Thoracic aorta (tissue), 2 donors: ENCODE measurements at places on chromosomes 7 and 10.

GRCh38 chr7:50960621-50961310 lies 178.1 kb upstream of the GRB10 start:
- DNase-seq = no peak

GRCh38 chr7:40177071-40177470 lies 42.3 kb downstream of the SUGCT start:
- DNase-seq = no peak

DNA sequence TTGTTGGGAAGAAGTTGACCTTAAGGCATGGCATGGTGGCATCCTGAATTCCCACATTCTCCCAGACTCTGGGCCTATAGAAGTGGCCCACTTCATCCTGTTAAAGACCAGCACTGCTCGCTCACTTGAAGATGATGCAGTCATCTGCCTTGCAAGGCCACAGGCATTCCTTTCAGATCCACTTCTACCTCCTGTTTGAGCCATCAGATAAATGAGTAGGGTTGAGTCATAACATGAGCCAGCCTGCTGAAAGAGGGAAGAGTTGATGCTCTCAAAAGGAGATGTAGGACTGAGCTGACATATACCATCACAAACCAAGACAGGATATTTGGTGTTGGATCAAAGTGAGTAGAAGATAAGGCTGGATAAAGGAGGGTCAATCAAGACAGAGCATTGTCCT lies 1.5 kb upstream of the EBLN1 start:
- no peak for DNase-seq

- DNase-seq = no peak
Observed at GRCh38 chr7:93921186-93921585, 349 bp upstream of the GNG11 start.

DNA sequence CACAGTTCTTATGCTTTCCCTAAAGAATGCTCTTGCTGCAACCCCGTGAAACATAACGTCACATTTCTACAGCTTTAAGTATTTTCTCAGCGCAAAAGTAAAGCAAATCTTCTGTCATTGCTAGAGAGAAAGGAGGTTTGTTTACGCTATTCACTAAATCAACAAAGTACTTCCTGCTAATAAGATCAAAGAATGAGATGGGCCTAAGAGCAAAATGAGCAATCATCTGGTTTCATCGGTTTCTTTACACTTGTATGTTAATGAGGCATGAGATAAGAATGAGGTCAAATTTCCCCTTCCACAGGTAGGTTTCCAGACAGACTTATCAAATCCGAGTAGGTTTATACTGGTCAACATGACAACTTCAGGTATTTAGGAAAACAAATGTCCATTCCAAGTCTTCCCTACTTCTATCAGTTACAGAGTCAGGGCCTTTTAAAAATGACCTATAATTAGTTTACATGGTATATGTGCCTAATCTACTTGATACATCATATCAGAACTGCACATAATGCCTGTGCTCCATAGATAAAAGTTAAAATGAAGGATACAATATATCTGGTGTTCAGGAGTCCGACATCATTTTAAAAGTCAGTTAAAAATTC lies 8.4 kb downstream of the USP6NL start:
- DNase-seq = no peak

- DNase-seq = no peak
Observed at GRCh38 chr10:33609546-33609945, 275.1 kb upstream of the NRP1 start.

- no peak for DNase-seq
Observed at GRCh38 chr7:117017702-117018266, 64.5 kb downstream of the ST7 start.

GRCh38 chr7:2078899-2079298 lies 153.8 kb downstream of the MAD1L1 start:
- no peak for DNase-seq

- DNase-seq = no peak
Observed at GRCh38 chr10:126716366-126716765, 45.9 kb upstream of the C10orf90 start.

GRCh38 chr10:60958892-60959601 lies 15.1 kb upstream of the RHOBTB1 start:
- no peak for DNase-seq

GRCh38 chr10:6121146-6121545 lies 32.3 kb downstream of the RBM17 start:
- no peak for DNase-seq

DNA sequence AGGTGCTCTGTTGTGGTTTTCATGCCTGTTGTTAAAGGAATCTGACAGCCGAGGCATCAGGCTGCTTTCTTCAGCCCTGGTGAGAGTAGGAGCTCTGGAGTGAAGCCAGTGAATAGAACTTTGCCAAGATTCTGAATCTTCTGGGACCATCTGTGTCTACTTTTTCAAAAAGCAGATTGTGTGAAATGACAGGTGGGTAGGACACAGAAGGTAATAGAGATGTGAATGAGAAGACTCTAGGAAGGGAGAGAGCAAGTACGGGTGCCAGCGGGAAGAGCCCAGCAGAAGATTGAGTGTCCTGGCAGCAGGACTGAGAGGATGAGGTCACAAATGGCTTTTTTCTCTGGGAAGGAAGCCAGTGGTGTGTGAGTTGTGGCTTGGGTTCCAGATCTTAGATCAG lies 429.2 kb downstream of the SDK1 start:
- no peak for DNase-seq

GRCh38 chr10:89144836-89145235 lies 62.3 kb downstream of the CH25H start:
- DNase-seq = no peak

- DNase-seq = no peak
Observed at GRCh38 chr7:49344556-49344955, 420.2 kb downstream of the CDC14C start.

DNA sequence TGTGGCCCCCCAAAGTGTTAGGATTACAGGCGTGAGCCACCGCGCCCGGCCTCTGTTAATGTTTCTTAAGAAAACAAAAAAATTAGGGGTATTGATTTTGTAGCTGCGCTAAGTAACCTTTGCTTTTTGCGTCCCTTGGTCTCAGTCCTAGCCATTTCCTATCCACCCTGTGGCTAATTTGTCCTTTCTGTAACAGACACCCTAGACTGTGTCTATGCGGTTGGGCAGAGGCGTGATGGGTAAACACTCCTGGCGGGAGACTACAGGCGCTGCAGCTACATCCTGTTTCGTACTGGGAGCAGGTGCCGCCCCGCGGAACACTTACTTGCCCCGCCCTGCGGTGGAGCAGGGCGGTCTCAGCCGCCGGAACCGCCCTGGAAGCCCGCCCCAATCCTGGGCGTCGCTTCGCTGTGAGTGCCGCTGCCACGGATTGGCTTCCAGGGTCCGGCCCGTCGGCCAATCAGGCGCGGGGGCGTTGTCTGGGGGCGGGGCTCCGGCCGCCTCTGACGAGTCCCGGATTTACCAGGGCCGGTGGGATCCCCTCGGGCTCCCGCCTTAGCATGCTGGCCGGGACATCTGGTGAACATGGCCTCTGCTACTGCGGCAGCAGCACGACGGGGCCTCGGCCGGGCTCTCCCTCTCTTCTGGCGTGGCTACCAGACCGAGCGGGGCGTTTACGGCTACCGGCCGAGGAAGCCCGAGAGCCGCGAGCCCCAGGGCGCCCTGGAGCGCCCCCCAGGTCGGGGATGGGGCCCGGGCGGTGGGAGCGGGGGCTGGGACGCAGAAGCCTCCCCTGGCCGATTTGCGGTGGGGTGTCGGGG lies at the start of gene DHTKD1:
DHTKD1 (plus strand) TSS at position 506 of the 821 bp plus-strand sequence; CDS start at position 586, 80 bp downstream.
- DNase-seq = peak; percentile 85

- DNase-seq = peak; percentile 30
Observed at GRCh38 chr10:121668314-121669027, 70.2 kb upstream of the FGFR2 start.

- DNase-seq = no peak
Observed at GRCh38 chr10:106780632-106781031, 383.9 kb downstream of the SORCS1 start.

DNA sequence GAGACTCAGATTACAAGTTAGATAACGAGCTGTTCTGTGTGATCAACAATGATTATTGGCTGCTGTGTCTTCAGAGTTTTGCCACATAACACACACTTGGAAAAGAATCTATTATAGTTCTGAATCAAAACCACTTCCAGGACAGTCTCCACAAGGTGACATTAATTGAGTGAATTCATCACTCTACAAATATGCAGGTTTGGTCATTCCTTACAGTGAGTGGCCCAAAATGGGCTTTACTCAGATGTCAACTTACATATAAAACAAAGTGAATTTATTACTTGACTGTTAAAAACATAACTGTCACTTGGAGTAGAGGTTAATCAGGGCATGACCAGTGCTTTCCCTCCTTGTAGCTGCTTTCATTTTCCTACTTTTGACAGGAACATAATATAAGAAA lies 984.3 kb downstream of the REEP3 start:
- no peak for DNase-seq

GRCh38 chr7:47100148-47100816 lies 481.6 kb downstream of the TNS3 start:
- DNase-seq = no peak

GRCh38 chr7:113314594-113314993 lies 196.2 kb upstream of the SMIM30 start:
- DNase-seq = no peak

DNA sequence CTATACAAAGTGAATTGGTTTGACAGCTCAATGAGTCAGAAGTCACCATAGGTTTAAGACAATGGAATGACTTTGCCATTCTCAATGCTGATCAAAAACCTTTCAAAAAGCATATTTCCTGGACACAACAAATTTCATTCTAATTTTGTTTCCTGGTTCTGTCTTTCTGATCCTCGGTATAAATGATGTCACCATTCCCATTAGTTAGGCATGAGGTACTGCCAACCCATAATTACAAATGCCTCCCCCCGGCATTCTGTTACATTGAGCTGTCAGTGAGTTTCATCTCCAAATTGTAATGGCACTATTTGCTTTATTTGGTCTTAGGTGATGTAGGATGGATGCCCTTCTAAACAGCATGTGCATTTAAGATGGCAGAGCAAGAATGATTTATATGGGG lies 81.7 kb upstream of the NFE2L3 start:
- DNase-seq = no peak

DNA sequence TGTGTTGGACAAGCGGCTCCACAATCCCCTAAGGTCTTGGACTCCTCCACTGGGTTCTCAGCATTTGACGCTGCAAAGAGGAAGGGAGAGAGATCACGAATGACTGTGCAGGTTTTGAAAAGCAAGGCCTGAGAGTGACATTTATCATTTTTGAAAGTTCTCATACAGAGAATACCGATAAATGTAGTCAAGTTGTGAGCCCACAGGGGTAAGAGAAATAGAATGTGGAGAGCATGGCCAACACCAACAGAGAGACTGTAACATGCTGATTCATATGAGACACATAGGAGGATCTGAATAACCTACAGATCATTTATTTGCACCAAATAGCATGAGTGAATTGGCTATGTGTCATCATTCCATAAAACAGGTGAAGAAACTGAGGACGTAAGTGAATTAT lies 230.5 kb upstream of the MBL2 start:
- DNase-seq = no peak

GRCh38 chr10:121158988-121159579 lies 307.9 kb downstream of the WDR11 start:
- no peak for DNase-seq

GRCh38 chr7:81715984-81716588 lies 53.8 kb downstream of the HGF start:
- no peak for DNase-seq

GRCh38 chr10:13922586-13922985 lies 335.8 kb downstream of the PRPF18 start:
- no peak for DNase-seq

DNA sequence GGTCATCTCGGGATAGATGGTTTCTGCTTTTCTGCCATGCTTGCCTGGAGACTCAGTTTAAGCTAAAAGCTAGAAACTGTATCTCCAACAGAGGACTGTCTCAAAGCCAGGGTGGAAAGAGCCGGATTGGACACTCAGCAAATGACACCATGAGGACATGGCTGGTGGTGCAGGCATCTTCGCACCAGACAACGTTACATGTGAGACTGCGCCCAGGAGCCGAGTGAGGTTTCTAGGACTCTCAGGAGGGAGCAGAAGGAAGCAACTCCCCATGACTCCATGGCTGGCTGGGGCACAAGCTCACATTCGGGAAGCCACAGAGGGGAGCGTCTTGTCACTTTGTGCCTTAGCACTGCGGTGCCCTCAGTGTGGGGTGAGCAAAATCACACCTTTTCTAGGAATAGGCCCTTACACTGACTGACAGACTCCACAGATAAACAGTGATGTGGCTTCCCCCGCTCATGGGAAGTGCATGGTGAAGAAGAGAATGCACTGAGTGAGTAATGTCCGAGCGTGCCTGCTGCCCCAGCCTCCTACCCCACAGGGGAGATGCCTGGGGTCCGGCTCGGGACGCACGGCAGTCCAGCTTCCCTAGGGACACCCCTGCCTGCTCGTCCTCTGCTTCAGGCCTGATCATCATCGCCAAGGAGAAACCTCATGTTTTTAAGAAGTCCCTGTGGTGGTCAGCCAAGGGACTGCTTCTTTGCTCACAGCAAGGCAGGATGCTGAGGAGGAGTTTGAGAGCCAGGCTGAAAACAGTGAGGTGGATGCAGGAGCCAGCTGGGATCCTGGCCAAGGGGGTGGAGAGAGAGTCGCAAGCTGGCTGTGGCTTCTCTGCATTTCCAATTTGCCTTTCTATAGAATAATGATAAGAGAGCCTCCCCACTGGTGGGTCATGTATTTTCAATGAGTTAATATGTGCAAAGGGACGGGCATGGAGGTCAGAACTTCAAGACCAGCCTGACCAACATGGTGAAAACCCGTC lies 52.2 kb upstream of the FXYD4 start:
- no peak for DNase-seq

DNA sequence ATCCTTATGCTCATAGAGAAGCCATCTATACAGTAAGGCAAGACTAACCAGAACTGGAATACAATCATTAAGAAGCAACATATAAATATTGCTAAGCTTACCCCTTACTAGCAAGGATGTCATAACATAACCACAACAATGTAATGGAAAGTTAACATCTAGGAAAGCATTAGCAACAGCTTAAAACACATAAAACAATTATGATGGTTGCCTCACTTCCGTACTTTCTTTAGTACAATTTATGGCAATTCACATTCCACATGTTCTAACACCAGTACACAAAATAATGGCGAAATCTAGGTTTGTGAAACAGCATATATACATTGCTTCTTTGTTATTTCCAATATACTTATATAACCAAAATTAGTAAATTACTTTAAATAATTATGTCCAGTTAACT lies 195.0 kb downstream of the AHR start:
- no peak for DNase-seq
